ENCODE measurements at places on chromosomes 13 and 19.

- DNase-seq = no peak
Measured at GRCh38 chr13:40352380-40352778, 314.1 kb downstream of the FOXO1 start.

DNA sequence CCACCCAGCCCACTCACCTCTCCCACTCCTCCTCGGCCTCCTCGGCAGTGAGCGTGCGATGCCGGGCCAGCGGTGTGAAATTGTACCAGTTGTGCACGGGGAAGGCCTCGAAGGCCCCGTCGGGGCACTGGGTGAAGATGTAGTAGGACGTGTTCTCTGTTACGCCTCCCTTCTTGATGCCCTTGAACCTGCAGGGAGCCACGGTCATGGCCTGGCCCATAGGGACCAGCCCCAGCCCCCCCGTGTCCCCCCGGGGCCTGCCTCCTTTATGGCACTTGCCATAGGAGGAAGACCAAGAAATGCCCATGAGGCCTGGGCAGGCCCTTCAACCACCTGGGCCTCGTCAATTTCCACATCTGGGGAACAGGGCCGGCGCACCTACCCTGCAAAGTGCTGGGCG lies 5.6 kb downstream of the GTF2F1 start:
- DNase-seq = no peak

- no peak for DNase-seq
Measured at GRCh38 chr19:55066107-55066709, 3.3 kb upstream of the RDH13 start.

DNA sequence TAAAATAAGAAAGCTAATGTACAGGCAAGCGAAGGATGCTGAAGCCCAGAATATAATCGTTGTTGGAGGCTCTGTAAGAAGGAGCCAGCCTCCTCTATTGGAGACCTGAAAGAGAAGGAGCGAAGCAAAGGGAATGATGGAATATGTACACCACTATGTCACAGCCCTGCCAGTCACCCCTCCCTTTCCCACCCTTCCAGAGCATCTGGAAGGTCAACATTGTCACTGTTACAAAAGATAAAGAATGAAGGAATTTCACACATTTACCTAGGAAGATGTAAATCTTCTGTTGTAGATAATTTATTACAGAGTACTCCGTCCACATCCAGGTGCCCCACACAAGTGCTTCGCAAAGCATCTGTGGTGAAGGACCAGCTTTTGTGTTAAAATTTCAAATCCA lies 39.7 kb upstream of the SACS start:
- no peak for DNase-seq

DNA sequence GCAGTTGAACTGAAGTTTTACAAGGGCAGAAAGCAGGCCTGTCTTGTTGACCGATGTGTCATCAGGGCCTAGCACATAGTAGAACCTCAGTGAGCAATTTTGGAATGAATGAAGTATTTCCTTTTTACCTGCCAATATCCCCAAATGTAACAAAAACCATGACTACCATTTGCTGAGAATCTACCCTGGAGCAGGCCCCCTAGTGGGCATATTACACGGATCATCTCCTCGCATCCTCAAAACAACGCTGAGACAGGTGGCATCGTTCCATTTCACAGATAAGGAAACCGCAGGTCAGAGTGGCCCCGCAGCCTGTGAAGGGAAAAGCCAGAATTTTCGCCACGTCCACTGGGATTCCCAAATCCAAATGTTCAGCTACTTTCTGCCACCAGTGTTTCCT lies 77.9 kb downstream of the CACNA1A start:
- DNase-seq = no peak

DNA sequence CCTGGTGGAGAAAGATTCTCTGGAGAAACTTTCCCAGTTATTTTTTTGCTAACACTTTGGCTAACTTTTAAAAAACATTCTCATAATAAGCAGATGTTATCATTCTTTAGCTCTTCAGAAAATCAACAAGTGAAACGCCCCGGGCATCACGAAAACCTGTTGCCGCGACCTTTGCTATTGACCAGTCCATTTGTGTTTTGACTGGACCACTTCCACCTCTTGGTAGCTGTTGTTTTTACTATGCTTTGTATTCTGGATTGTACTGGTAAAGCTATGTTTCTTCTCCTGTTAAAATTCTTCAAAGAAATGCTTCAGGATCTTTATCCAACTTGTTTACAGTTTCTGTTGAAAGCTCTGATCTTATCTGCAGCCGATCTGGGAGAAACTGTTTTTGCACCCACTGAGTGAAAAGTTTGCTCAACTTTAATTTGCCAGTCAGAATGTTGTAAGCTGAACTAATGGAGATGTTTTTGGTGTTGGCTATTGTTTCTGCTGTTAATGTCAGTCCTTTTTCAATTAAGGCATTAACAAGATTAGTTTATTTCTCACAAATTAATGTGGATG lies 23.3 kb downstream of the UFM1 start:
- no peak for DNase-seq

DNA sequence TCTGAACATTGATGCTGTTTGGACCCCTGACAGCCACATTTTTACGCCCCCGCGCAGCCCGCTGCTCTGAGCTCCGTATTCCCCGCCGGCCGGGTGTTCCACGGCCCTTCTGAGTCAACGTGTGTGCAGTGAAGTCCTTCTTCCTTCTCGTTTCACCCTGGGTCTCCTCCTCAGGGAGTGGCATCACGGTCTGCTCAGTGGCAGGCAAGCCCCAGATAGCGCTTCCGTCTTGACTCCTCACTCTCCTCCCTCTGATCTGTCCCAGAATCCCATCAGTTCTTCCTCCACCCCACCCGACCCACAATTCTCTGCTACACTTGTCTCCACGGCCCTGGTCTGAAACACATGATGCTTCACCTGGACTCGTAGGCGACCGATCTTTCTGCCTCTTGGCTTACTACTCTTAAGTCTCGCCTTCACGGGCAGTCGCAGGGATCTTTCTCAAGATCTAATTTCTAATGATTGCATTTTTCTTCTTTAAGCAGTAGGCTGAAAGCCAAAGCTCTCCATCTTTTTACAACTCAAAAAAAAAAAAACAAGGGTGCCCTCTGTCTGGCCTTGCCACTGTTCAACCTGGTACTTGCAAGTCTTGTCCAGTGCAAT lies 33.9 kb downstream of the CCNE1 start:
- no peak for DNase-seq
